ACHN (cell line): ENCODE measurements at places on chromosomes 3 and 15.

GRCh38 chr3:39668420-39668819 is 141.0 kb upstream of the MYRIP start:
- DNase-seq = peak; percentile 49

DNA sequence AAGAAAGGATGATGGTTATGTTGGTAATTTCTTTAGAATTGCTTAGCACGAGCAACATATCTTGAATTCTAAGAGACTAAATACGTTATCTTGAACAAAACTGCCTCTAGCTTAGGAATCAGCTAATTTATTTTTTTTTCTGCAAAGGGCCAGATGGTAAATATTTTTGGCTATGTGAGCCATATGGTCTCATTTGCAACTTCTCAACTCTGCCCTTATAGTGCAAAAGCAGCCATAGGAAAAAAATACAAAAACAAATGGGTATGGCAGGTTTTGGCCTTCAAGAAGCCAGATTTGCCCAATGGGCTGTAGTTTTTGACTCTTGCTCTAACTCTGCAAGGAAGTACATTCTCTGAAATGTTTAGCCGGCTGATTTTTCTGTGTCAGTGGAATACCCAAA is 11.9 kb downstream of the OXSM start:
- DNase-seq = no peak

DNA sequence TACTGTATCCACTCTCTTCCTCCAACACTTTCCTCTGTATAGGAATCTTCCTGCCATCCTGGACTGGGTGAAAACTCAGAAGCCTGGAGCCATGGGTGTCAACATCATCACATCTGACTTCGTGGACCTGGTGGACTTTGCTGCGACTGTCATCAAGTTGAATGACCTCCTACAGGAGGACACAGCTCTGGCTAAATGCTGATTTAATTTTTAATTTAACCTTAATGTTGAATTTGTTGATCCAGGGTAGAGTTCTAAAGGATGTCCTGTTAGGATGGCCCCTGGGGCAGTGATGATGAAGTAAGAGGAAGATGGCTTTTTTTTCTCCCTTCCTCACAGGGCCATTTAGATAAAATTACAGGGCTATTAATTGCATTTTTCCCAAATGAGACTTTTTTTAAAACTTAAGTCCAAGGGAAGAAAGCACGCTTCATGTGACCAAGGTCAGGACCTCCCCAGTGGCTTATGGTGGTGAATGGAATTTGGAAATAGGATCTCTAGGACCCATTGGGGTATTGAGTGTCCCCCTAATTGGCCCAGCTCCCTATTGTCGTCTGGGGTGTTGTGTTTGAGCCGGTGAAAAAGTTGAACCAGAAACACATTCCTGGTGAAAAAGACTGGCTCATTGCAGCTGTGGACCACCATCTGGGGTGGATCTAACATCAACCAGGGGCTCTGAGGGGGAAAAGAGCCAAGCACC is 125.7 kb upstream of the ZBED2 start:
- DNase-seq = no peak

DNA sequence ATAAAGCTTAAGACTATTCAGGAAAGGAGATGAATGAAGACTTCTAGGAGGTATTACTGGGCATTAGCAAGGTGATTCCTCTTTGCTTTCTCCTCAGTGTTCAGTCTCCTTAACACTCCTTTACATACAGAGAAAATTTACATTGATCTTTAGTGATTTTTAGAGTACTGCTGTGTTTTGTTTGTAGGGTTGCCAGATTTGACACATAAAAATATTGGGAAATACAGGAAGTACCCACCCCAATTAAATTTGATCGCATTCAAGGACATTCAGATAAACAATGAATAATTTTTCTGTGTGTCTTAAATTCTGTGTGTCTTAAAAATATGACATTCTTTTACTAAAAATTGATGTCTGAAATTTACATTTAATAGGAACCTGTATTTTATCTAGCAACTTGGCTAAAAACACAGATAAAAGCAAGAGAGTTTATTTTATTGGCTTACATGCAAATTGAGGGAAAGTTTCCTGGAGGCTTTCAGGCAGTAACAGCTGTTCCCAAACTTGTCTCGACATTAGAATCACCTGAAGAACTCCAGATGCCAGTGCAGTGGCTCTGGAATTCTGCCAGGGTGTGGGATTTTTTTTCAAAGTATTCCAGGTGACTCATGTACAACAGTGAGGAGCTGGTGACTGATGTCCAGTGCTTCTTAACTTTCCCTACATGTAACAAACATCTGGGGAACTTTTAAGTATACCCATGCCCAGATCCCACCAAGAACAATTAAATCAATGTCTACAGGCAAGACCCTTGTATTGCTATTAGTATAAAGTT is 23.4 kb upstream of the PLOD2 start:
- DNase-seq = no peak

DNA sequence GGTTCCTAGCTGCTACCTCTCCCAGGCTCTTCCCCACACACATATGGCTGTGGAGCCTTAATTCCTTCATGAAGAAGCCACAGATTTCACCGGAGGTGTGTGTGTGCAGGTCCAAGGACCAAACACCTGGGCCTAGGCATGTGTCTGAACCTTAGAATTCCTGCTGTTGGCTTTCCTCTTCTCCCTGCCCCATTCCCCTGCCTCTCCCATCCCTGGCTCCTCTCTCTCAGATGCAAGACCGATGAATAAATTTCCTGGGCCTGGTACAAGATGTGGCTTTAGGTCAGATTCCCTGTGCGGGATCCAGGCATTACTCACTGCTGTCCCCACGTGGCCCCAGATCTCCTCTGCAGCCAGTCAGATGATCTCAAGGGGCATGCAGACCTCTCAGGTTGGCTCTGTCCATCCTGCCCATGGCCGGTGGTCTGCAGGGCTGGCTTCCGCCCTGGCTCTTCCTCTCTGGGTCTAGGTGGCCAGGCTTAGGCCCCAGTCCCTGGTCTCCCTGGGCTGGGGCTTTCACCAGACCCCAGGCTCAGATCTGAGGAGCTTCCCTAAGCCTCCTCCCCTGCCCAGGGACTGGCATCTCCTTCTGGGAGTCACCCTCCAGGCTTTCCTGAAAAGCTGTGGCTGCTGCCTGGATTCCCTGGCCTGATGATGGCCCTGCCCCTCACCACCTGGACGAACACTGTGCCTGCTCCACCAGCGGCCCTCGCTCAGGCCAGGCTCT is 20.5 kb downstream of the CCR9 start:
- no peak for DNase-seq

GRCh38 chr15:47725906-47726305 is 8.6 kb downstream of the SEMA6D start:
- no peak for DNase-seq

DNA sequence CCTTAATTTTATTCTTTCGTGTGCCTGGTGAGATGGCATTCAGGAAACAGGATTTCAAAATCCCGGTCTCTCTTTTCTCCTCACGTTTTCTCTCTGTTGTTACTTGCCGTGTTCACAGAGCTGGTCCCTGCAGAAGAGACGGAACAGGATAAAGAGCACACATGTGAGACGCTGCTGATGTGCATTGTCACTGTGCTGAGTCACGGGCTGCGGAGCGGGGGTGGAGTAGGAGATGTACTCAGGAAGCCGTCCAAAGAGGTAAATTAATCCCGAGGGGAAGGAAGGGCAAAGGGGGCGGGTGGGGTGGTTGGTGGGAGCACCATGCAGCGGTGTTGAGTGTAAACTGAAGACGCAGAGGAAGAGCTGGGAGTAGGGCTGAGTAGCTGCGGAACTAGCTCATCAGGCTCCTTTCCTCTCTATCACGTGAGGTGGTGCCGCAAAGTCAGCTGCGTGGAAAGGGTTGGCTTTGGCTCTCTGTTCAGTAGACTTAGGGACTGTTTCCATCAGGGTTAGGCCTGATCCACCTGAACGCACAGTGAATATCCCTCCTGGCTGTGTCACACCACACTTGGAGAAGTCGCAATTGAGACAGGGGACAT is 164.8 kb upstream of the BHLHE40 start:
- DNase-seq = no peak

- DNase-seq = no peak
Observed at GRCh38 chr15:66938114-66938830, 127.1 kb upstream of the SMAD3 start.

- peak; percentile 36 for DNase-seq
Observed at GRCh38 chr3:136750897-136751315, 1.3 kb downstream of the STAG1 start.

DNA sequence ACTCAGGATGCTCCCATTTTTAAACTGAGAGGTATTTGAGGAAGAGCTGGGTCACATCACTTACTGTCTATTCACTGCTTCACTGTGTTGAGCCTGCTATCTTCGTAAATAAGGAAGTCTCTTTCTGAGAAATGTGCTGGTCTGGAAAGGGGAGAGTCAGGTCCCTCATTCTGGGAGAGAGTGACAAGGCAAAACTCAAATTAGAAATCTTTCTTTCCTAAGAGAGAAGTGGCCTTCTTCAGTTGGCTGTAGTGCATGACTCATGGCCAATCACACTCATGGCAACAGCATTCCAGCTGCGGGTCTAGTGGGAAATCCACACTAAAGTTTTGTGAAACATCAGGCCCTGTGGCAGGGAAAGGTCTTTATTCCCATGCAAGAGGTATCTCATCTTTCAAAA is 11.5 kb upstream of the TIMP4 start:
- DNase-seq = no peak

- DNase-seq = no peak
Observed at GRCh38 chr15:25422021-25422420, 16.8 kb downstream of the UBE3A start.

- no peak for DNase-seq
Observed at GRCh38 chr3:196737655-196738054, 2.0 kb upstream of the PAK2 start.

GRCh38 chr15:79978655-79979514 is 7.9 kb upstream of the BCL2A1 start:
- DNase-seq = no peak

DNA sequence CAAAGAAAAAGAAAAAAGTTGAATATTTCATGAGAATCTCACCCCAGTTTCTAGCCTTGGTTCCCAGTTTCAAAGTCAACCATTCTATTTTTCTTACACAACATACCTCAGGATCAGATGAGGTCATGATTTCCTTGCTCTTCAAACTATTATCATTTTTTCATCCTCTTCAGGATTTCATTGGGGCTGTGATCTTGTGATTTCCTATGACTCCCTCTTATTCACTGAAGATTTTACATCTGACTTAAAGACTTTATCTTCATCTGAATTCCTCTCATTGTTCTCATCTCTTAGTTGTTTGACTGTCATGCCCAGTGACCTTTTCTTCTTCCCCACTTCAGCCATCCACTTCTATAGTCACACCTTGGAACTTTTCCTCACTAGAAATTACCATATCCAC is 3.1 kb upstream of the C3orf33 start:
- DNase-seq = no peak

- no peak for DNase-seq
Observed at GRCh38 chr3:40766396-40766795, 241.6 kb downstream of the ZNF621 start.

GRCh38 chr3:111541911-111542483 is at the start of gene CD96:
Gene CD96, plus strand, starts transcription at chr3:111542197. Its CDS starts 52 bp downstream, at chr3:111542249.
- no peak for DNase-seq

DNA sequence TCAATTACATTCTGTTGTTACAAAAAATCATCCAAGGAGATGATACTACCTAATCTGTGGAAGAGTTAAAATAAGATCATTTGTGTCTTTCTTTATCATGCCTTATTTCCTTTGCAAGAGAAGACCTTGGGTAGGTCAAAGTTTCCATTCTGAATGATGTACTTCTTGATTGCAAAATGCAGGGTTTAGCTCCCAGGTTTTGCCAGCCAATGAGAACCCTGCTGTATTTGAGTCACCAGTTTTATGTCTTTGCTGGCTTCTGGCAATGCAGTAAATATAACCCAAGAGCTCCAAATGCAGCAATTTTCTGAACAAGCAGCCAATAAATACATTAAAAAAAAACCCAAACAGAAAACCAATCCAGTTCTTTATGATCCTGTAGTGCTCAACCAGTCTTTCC is 204.9 kb downstream of the CADPS start:
- no peak for DNase-seq

DNA sequence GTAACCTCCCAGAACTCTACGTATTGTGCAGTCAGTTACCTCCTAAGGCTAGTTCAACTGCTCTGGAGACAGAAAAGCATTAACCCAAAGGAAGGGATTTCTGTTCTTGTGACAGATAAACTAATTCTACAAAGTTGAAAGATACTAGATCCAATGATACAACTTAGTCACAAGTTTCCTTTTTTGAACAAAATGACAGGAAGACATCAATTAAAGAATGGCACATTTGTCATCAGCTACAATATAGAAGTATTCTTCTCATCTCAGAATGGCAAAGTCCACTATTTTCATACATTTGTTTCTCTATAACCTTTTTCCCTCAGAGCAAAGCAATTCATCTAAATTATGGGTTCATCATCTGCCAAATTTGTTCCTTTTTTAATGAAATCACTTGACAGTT is 43.7 kb downstream of the ISL2 start:
- no peak for DNase-seq

- no peak for DNase-seq
Observed at GRCh38 chr3:195768831-195769303, 42.9 kb downstream of the MUC4 start.

GRCh38 chr3:137205394-137206045 is 247.7 kb downstream of the IL20RB start:
- no peak for DNase-seq

DNA sequence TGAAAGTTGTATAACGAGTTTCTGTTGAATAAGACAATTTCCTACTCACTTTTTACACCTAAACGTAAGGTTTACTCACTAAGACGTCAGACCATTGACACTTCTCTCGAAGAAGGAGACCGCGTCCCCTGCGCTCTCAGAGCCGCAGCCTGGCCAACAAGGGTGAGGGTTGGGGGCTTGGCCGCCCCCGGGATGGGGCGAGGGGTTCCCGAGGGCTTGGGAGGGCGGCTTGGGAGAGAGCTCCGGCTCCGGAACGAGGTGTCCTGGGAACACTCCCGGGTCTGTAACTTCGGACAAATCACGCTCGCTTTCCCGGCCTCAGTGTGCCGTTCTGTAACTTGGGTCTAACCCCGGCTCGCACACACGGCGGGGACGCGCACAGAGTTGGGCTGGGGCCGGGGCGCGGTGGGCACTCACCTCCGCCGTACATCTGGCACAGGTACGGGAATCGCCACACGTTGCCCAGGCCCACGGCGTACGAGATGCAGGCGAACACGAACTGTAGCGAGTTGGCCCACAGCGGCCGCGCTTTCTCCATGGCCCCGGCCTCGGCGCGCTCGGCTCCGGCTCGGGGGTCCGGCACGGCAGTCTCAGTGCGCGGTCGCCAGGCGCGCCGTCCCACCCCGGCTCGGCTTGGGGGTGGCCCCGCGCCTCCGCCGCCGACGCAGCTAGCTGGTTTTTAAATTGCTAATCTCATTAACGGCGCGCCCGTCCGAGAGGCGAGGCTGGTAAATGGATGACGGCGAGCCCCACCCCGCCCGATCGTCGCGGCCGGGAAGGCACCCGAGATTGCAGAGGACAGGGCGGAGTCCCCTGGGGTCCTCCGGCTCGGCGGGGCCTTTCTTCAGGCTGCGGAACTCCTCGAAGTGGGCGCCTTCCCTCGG is at the start of gene SLC6A20:
Gene SLC6A20, minus strand, starts transcription at position 655 of the 884 bp plus-strand sequence. Its CDS starts 117 bp downstream, at position 538.
- no peak for DNase-seq

- DNase-seq = no peak
Observed at GRCh38 chr3:150130404-150131100, 159.9 kb upstream of the PFN2 start.
